Bone marrow (tissue), 2 donors: ENCODE measurements at places on chromosomes 7 and 10.

DNA sequence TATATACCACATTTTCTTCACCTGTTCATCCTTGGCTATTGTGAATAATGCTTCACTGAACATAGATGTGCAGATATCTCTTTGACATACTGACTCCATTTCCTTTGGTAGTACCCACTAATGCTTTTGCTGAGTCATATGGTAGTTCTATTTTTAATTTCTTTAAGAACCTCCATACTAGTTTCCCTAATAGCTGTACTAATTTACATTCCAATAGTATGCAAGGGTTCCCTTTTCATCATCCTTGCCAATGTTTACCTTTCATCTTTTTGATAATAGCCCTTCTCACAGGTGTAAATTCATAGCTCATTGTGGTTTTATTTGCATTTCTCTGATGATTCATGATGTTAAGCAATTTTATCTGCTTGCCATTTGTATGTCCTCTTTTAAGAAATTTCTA is 159.9 kb downstream of the CALCR start:
- no peak for DNase-seq

GRCh38 chr10:110208614-110209453 is 1.4 kb downstream of the MXI1 start:
- DNase-seq, result peak; percentile 55

- DNase-seq, result no peak
Observed at GRCh38 chr10:55628260-55628701, 732.8 kb downstream of the ZWINT start.

- no peak for DNase-seq
Observed at GRCh38 chr10:111874576-111874975, 309.0 kb downstream of the GPAM start.

- DNase-seq, result no peak
Observed at GRCh38 chr7:147997636-147998035, 592.9 kb upstream of the C7orf33 start.

DNA sequence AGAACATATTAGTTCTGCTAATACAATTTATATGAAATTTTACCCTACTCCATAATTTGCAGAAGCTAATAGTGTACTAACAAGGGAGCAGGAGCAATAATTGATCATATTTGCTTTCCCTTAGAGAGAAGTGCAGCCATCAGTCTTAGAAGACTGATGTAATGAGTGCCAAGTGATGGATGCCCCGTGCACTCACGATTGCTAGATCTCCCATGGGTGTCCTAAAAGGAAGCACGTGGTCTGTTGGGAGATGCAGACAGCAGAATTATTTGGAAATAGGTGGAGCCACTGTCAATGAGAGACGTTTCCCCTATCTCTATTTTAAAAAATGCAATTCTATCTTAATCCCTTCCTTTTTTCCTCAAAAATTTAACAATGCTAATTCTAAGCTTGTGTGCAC is 772.2 kb upstream of the C7orf33 start:
- DNase-seq, result no peak

DNA sequence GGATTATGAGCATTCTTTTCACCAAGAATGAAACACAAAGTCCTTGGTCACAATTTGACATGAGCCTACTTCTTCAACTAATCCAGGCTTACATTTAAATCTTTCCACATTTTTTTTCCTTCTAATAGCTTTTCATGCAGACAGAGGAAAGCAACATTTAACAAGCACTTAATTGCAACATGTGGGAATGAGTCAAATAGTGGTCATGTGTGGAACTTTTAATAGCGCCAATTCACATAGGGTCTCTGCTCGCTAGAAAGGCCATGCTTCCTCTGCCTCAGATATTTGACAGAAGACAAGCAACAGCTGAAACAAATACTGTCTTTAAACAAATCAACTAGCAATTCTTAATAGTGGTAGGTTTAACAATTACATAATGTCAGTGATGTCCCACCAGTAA is 285.9 kb upstream of the ETV1 start:
- DNase-seq, result no peak

- DNase-seq, result no peak
Observed at GRCh38 chr10:94107191-94107590, 113.5 kb downstream of the PLCE1 start.

GRCh38 chr7:3575753-3576531 is 274.9 kb downstream of the SDK1 start:
- DNase-seq, result no peak

DNA sequence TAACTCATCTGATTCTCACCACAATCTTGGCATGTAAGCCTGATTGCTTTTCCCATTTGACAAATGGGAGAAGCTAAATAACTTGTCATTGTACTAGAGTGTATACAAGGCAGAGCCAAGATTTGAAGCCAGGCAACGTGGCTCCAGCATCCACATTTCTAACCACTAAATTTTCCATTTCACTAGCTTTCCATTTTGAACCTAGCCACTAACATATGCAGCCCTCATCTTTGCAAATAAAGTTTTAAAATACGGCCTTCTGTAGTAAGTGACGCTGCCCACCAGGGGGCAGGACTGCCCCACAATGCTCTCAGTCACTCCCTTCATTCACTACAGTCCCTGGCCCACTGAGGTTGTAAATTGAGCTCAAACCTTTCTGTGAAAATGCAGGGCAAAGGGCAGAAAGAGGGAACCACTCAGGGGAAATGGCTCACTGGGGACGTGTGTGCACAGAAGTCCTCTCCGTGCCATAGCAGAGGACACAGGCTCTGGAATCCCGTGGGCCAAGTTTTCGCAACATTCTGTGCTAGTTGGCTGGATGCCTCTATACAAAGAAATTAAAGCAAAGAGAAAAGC is 315.7 kb downstream of the TNS3 start:
- peak; percentile 26 for DNase-seq

- DNase-seq, result no peak
Observed at GRCh38 chr10:48670978-48671913, 13.4 kb upstream of the WDFY4 start.

DNA sequence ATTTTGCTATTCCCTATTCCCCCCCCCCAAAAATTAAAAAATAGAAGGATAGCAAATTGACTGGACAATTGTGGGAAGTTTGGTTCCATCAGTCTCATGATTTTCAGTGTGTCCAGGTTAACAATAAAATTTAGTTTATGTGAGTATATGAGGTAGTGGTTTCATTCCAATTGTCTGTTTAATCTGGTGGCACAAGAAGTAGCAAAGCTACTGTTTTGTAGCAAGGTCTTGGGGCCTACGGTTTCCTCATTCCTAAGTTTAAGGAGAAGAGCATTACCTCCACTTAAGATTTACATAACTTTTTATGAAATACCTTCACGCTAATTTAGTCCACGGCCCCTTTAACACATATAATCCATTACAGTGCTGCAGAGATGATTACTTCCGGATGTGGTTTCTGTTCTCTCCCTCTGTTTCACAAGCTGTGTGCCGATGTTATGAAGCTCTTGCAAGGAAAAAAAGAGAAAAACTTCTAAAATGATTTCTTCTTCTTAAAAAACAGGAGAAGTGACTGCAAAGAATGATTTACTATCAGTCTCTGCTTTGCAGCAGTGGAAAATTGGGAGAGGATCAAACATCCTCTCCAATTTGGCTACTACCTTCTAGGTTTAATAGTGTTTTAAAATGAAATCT is 32.7 kb upstream of the NPVF start:
- no peak for DNase-seq

DNA sequence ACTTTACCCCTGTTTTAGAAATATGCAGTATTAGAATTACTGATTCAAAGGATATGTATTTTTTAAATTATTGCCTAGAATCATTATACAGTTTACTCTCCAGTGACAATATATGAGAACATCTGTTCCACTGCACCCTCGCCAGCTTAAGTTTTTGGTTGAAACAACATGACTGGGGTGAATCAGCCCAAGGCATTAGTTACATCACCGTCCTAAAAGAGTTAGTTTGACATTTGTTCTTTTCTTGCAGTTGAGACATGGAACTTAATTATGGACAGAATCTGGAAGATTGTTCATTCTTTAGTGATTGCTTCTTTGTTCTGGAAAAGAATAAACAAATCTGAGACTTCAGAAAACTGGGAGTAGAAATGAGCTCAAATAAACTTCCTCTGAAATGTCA is 167.3 kb upstream of the DKK1 start:
- no peak for DNase-seq

DNA sequence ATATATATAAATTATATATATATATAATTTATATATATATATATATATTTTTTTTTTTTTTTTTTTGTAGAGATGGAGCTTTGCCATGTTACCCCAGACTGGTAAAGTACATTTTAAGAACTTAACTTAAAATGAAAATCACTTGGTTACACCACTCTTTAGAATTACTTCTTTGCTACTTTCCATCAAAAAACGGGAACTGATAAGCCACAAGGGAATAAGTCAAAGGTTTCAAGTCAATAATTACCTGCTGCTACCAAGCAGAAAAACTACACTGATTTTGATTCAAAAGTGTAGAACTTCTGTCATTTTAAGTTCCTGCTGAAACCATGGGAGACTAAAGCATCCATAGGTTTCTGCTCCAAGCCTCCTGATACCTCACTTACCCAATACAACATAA is 12.2 kb downstream of the PPA1 start:
- DNase-seq, result no peak
